ENCODE measurements at places on chromosomes 7 and 10. TPM values are rescaled to one million over a fixed set of nuclear protein-coding genes. Genes with fewer than 3 reads are reported as not detected.

The PTPN20 gene
- polyA plus RNA-seq: 1.6 TPM

The INTS1 gene
- polyA plus RNA-seq: 78.3 TPM

The LIPN gene
- polyA plus RNA-seq: not detected

The PLEKHS1 gene
- 11.0 TPM for polyA plus RNA-seq

DNA sequence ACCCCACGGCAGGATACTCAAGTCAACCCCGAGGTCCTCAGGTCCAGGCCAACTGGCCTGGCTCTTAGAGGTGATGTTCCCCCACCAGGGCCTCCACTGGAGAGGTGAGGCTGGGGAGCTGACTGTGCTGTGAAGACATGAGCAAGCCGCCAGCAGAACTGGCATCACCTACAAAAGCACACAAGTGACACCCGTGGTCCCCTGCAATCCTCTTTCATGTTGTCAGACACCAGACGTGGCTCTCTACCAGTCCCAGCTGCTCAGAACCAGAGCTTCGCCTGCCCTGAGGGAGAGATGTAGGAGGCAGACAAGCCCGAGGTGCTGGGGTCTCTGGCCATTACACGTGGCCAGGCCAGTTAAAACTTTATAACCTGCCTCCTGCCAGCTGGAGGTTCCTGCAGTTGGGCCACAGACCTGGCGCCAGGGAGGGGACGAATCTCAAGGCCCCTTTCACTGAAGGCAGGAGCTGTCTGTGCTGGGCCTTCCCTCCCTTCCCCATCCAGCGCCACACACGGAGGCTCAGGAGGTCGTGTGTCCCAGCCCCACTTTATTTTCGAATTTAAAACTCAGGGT, 2.2 kb downstream of the COMTD1 start:
- DNase-seq: peak; percentile 73

DNA sequence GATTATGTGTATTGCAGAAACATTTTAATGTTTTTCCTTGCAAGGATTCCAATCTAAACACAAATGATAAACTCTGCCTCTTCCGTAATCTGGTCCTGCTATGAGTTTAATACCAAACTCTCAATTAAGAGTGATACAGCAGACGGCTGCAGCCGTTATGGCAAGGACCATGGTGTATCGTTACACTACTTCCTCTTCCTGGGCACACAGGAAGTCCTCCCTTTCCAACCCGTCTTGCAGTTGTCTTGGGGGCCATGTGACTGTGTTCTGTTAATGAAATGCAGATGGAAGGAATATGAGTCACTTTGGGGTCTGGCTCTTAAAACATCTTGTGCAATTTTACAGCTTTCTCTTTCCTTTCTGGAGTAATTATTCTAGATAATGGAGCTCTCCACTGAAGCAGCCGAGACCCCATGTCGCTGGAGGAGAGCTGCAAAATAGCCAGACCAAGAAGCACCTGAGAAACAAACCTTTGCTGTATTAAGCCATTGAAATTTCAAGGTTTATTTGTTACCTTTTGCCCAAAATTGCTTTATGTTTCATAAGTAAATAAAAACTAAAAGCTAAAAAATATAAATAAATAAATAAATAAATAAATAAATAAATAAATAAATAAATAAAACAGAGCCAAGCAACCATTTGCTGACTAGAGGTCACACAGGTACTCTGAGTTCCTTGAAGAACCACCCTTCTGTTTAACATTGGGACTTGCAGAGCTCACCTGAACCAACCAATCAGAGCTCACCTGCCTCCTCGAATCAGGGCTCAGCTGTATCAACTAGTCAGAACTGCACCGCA, 74.7 kb downstream of the FRMPD2 start:
- DNase-seq: no peak

DNA sequence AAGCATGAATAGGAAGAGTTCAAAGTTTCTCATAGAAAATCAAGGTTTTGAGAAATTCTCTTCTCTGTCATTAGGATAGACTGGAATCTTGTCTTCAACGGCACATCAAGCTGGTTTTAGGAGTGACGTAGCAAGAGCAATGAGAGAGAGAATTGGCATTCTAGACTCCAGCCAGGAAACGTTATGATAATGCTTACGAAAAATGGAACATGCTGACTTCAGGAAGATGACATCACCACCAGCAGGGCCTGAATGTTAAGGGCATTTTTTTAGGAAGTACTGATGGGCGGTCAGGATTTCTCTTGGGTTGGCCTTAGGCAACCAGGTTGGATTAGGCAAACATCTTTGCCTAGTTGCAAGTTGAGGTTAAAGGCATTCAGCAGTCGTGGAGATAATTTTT, 213.2 kb upstream of the CTBP2 start:
- no peak for DNase-seq

GRCh38 chr10:110174201-110174600, 33.2 kb upstream of the MXI1 start:
- no peak for DNase-seq

GRCh38 chr7:83851551-83851950, 202.6 kb upstream of the SEMA3E start:
- no peak for DNase-seq

DNA sequence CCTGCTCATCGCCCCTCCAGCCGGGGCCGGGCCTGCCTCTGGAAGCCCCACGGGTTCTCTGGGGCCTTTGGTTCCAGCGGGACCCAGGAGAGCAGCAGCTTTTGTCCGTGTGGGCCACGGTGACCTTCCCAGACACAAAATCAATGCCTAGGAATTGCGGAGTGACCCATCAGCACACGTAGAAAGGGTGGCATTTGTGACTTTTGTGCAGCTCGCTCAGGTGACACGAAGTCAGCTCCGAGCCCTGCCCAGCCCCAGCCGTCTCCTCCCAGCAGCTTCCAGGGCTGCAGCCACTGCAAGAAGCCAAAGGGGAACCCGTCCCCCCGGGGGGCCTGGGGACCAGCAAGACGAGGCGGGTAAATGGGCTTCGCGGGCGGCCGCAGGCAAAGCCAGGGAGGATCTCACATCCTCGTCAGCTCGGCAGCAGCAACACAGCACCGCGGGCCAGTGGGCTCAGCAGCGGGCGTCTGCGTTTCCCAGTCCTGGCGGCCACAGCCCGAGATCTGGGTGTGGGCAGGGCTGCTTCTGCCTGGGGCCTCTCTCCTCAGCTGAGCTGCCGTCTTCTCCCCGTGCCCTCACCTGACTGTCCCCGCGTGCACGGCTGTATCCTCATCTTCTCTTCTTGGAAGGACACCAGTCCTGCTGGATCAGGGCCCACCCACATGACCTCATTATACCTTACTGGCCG, 88.5 kb downstream of the PAXIP1 start:
- DNase-seq: no peak

GRCh38 chr10:45353186-45353585, 20.8 kb upstream of the ALOX5 start:
- no peak for DNase-seq

DNA sequence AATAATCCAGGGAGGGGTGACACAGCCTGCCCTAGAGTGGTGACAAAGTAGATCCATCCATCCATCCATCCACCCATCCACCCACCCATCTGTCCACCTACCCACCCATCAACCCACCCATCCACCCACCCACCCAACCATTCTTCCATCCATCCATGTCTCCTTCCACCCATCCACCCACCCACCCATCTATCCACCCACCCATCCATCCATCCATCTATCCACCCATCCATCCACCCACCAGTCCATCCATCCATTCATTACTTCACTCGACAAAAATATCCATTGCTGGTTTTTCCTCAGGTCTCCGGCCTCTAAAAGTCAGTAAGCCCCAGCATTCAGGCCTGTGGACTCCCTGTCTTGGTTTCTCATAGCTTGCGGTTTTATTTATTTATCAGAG, 12.5 kb upstream of the LIMK1 start:
- no peak for DNase-seq

Measured in sigmoid colon (tissue), 7 donors.